Activated gamma-delta T cell (primary cell): ENCODE measurements at places on chromosomes 2 and 18.

DNA sequence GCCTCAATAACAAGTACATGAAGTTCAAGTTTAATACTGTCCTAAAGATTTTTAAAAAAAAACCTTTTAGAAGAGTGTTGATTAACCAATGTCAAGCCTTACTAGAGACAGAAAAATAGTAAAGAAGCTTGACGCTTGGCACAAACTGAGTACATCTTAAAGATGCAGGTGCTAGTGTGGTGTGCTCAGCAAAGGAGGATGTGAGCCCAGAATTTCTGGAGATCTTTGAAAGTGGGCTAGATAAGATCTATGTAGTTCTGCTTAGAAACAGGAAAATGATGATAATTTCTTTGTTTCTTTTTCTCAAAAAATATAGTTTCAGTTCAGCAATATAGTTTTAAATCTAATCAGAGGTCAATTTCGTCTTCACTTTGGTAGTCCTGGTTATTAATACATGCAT, 118.3 kb upstream of the KLHL14 start:
- no peak for DNase-seq

GRCh38 chr2:178912416-178913048, 105.3 kb upstream of the TTN start:
- no peak for DNase-seq

GRCh38 chr18:42442656-42443055, 487.6 kb downstream of the PIK3C3 start:
- DNase-seq = no peak

DNA sequence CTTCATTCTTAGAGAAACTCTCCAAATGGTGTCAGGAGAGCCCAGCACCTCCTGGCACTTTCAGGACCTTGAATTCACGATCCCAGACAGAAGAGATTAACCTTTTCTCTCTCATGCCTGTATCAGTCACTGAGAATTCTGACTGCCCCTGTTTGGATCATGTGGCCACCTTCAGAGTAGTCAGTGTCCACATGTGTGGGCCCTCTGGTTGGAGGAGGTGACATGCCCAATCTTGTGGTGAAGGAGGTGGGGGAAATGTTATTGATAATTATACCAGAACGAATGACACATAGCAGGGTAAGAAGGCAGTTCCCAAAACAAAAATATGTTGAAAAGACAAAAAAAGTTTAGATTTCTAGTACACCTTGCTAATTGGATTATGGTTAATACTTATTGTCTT, 31.7 kb downstream of the UBXN4 start:
- DNase-seq = no peak

- no peak for DNase-seq
Measured at GRCh38 chr2:152446213-152446612, 111.2 kb downstream of the FMNL2 start.

DNA sequence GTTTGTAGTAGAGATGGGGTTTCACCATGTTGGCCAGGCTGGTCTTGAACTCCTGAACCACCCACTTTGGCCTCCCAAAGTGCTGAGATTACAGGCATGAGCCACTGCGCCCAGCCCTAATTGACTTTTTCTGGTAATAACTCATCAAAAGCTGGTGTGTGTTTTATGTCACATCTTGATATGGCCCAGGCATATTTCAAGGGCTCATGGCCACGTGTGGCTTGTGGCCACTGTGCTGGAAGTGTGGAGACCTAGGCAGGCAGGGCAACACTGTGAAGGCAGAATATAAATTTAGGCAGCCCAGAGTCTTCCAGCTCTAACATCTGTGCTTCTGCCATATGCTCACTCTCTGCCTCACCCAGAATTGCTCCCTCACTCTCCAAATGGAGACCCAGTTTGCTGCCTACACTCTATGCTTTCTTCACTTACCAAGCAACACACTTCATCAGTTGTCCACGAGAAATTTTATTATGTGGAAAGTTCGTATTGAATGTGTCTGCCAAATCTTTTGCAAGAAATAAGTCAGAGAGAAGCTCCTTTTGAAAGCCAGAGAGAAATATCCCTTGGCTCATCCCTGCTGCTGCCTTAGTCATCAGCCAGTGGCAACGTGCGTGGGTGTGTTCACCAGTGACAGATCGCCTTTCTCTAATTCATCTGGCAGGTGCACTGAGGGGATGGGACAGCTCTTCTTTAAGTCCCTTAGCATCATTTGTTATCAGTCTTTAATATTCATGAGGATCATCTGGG, 129.4 kb upstream of the CXCR4 start:
- no peak for DNase-seq

- DNase-seq = no peak
Measured at GRCh38 chr2:47501374-47502200, 98.6 kb downstream of the MSH2 start.

DNA sequence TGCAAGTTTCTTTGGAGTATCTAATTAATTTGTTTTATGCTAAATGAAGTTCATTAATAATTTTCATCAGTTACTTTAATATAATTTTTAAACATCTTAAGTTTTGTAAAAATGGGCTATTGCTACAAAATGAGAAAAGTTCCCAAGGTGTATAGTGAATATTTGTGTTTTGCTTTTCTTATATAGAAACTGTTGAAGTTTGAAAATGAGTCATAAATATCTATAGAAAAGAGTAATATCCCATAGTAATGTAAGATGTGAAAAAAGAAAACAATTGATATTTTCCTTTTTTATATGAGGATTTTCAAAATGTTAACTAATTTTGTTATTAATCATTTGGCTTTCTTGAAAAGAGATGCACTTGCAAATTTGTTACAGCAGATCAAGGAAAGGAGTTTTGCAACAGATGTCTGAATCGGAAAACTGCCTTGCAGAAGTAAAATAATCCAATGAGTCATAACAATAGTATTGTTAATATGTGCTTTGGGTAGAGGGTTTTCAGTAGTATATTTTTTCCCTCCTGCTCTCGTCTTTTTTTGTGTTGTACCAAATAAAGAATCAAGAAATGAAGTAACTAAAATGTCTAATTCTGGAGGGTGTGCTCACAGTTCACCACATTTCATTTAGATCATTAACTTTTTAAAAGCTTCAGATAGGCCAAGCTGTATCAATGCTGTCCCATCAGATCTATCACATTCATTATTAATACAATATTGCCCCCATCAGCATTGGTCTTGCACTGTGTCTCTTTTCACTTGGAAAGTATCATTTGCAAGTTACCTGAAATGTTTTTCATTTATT, 15.5 kb downstream of the DUSP19 start:
- no peak for DNase-seq

DNA sequence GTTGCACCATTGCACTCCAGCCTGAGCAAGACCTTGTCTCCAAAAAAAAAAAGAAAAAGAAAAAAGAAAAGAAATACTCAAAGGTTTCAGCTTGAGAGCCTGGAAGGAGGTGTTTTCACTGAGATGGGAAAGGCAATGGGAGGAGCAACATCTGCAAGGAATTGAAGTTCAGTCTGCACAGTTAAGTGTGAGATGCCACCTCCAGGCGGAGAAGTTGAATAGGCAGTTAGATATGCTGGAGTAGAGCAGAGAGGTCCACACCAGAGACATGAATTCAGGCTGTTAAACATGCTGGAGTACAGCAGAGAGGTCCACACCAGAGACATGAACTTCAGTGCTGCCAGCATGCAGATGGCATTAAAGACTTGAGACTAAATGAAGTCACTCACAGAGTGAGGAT, 41.4 kb upstream of the DTNB start:
- DNase-seq = no peak
